Cortex of kidney (tissue), 1 donor: ENCODE measurements at places on chromosomes 4 and X.

GRCh38 chr4:186722796-186723291 is 812 bp downstream of the FAT1 start:
- no peak for DNase-seq

- DNase-seq, result no peak
Measured at GRCh38 chrX:101460669-101461068, 24.6 kb upstream of the ARMCX4 start.

GRCh38 chrX:84634201-84634782 is 132.0 kb upstream of the HDX start:
- DNase-seq, result no peak

GRCh38 chr4:108003982-108004515 is 14.4 kb downstream of the HADH start:
- no peak for DNase-seq

DNA sequence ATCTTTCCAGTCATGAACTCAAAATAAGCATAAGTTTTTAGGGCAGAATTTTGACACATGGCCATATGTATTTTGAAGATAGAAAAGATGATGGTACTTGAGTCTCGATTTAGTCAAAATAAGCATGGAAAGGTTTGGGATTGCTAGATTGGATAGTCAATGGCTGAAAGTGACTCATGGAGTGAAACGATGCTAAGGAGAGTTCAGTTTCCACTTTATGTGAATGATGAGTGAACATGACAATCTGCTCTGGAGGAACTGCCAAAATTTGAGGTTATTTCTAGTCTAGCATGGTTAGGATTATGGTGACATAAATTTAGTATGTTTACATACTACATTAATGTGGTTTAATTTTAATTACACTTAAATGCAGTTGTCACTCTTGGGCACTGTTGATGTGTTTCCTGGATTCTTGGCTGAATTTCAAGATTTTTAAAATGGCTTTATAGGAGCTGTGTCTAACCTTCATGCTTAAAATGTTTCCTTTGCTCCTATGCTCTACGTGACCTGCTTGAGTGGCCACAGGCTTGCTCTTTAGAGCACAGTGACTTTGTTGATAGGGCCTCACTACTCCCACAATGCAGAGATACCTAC is 17.1 kb downstream of the DDX3X start:
- no peak for DNase-seq

GRCh38 chr4:85682391-85682790 is 207.4 kb downstream of the ARHGAP24 start:
- no peak for DNase-seq

DNA sequence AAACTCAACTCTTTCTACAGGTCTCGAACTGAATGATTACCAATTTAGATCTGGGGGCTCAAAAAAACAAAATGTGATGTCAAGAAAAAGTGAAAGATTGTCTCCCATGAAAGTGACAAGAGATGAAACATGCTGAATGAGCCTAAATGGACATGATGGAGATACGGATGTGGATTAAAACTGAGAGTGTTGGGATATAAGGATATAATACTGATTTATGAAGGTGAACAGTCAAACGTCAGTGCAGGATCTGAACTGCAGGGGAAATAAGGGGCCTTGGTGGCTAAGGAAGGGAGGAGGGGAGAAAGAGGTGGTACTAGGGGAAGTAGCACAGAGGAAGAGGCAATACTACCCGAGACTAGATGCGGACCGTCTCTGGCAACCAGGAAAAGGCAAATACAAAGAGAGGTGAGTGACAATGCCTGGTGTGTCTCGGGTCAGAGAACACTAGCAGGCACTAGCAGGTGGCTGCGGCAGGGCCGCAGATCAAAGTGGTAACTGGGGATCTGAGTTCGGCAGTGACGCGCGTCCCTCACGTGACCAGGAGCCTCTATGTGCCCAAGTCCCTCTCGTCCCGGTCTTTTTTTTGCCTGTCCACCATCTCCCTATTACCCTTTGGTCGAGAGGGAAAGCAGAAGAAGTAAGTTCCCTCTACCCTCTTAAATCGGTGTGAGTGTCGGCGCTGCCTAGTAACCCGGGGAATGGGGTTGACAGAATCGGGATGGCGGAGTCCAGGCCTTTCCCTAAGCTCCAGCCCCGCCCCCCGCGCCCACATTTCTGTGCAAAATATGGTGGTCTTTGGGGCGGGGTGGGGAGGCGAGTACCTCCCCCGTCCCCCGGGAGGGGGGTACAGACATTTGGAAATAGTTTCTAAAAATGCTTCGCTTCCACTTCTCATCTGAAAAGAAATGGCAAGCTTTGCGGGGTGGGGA is at the start of gene TCEAL1:
Gene TCEAL1, plus strand, starts transcription at position 590 of the 932 bp plus-strand sequence. CDS start 942 bp downstream, outside the sequence.
- no peak for DNase-seq

DNA sequence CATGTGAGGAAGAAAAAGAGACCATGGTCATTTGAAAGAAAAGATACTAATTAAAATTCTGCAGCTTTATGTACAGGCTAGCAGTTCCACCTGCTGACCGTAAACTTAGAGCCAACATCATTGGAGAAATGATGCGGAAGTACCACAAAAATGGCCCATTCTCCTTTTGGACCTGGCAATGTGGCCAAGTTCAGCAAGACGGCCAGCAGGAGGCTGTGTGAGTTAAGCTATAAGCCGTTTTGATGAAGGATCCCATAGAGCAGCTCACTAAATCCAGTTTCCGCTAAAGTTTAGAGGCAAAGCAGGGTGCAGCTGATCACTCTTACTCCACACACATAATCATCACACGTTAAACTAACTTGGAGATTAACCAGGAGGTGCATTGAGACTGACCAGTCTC is 133.8 kb downstream of the LDB2 start:
- no peak for DNase-seq

DNA sequence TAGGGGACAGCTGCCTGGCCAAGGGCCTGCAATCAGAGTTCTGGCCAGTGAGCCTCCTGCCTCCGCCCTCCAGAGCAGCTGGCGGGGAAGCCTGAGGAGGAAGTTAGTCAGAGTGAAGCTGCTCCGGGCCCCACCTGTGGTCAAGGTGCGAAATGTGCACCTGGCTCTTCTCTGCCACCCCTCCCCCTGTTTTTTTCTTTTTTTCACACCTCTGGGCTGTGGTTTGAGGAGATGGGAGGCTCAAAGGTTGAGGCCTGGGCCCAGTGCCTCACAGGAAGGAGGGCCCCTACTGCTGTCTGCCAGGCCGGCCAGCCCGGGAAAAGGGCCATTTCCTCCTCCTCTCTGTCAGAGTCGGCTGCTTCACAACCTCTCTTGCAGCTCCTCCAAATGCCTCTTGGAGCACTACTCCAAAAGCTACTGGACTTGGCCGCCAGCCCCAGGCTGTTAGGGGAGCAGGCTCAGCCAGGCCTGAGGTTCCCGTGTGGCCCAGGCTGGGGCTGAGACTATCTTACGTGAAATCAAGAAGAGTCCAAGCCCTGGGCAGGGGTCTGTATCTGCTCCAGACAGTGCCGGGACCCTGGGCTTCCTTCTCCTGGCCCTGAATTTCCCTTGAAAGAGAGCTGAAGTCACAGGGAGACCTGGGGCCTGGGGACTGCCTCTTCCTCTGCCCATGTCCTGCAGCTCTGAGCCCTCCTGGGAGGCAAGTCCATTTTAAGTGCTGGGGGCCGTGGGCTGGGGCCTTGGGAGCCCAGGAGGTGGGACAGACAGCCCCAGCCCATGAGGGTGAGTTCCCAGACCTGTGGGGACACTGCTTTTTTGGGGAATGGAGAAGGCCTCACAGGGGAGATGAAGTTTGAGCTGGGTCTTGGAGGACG is 4.5 kb upstream of the CXCR3 start:
- DNase-seq, result no peak

DNA sequence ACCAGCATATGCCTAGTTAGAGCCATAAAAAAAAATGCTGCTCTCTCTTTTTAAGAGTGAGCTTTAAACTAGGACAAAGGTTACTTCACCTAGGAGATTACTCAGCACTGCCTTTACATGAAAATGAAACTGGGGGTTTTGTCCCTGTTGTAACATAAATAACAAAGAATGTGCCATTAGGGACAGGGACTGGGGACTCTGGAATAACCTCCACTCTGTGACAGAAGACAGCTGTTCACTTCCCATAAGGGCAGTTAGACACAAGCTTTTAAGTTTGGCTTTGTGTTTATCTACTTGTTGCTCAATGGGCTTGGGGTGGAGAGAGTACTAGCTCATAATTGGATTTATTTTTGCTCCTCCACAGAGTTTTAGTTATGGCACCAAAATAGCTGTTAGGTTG is 11.9 kb downstream of the ENPEP start:
- DNase-seq, result no peak

DNA sequence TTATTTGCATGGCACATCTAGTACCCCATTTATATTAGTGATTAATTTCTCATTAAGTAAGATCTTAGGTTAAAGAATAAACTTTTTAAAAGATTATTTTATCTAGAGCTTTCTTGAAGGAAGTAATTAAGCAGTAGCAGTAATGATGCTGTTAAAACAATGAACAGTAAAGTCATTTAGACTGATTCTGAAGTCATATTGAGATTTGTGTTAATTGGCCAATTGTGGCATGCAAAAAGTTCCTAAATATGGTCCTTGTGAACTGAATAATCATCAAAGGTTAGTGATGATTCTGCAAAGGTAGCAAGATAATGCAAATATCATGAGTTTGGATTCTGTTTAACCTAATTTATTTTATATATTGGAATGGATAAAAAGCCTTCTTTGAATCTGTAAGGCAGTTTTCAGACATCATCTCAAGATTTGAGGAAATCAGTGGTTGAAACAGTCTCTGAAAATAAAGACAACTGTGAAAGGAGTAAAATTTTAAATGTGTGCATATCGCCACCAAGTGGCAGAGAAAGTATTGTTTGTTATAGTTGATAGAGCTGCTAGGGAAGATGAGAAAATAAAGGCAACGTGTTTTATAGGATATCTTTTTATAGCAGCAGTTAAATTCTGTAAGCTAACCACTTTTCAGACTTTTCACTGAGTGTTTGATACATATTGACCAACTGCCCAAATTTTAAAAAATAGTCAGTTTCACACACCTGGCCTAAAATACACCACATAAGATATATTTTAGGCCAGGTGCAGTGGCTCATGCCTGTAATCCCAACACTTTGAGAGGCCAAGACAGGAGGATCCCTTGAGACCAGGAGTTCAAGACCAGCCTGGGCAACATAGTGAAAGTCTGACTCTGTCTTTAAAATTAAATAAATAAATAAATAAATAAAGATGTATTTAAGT is 79.6 kb downstream of the CCKAR start:
- DNase-seq, result no peak

DNA sequence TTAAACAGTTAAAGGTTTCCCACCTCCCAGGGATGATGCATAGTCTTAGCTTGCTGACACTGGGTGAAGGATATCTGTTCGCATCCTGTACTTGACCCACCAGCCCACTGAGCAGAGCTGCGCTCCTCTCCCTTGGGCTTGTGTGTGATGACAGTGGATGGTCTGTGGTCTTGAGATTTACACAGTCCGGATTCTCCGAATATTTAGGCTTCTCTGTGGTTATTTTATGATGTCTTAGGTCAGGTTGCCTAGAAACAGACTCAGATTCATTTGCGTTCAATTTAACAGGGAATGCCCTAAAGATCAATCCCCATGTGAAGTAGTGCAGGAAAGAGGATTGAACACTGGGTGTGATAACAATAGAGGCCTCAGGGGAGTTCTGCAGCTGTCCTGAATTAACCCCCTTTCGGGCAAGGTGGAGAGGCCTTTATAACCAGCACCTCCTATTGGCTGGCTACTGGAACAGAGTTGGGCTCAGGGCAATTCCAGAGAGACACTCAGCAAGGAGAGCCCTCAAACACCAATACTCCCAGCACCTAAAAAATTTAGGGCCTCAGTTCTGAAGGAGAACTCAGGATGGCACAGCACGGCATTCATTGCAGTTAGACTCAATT is 653.2 kb upstream of the GALNT7 start:
- no peak for DNase-seq

GRCh38 chr4:53465891-53466290 is 88.5 kb downstream of the FIP1L1 start:
- DNase-seq, result no peak

GRCh38 chrX:103817502-103817901 is 14.6 kb downstream of the RAB9B start:
- no peak for DNase-seq

GRCh38 chrX:74670028-74670427 is 55.6 kb upstream of the RLIM start:
- no peak for DNase-seq

- DNase-seq, result no peak
Measured at GRCh38 chr4:168886351-168886750, 123.7 kb downstream of the CBR4 start.

DNA sequence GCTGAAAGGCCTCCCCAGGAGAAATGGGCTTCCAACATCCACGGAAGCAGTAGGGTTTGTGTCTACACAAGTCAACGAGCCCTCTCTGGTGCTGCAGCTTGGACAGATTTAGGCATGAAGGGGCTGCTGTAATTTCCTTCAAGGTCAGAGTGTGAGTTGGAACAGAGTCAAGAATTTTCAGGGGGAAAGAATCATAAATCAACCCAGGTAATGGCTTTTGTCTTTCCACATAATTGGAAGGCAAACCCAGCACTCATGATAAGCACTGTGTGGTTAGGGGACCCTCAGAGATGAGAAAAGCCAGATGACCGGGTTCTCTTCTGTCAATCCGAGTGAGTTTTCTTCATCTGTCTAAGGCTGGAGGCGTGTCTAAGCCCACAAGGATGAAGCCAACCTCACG is 78.6 kb upstream of the MXRA5 start:
- DNase-seq, result no peak

GRCh38 chrX:124344246-124344645 is 2.1 kb upstream of the SH2D1A start:
- no peak for DNase-seq

GRCh38 chrX:138858438-138858837 is 146.9 kb upstream of the FGF13 start:
- DNase-seq, result no peak

DNA sequence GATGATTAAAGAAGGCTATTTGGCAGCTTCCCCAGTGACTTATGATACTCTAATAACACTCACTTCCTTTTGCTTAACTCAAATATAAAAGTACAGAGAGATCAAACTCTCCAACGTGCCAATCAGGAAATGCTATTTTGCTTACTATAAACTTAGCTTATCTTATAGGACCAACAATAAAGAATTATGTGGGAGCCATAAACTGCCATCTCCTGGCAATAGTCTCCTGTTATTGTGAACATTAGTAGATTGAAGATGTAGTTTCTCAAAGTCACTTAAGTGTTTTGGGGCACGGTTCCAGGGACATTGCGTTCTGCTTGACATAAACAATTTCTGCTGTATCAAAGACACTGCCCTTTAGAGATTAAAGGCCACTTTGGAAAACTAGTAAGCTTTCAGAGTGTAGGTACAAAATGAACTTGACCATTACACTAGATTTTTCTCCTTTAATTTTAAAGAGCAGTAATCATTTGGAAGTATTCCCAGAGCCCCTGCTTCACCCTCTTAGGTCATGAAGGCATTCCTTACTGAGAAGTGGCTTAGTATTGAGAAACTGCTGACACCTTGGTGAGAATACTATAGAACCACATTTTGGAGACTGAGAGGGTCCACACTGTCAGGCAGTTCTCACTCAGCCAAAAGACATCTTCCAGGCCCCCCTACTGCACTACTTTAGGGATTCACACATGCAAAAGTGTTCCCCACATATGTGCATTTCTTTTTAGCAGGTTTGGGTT is 51.9 kb downstream of the MAOA start:
- no peak for DNase-seq

DNA sequence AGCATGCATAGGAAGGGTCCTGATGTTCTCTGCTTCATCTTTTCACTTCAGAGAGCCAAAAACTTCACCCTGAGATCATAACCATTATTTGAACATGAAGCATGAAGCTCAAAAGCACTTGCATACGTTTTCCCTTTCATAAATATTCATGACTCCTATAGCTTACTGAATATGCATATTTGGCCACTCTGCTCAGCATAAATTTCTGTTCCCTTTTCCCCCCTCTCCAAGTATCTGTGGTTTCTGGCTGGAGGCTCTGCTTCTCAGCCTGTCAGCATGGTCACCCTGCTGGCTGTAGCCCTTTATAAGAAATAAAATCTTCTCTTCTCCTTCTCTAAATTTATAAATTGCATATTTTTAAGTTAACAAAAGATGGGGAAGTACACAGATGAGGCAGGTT is 384.7 kb upstream of the AGA start:
- DNase-seq, result no peak
